ENCODE measurements at places on chromosomes 16 and 17.
A peak's percentile ranks its signal among the peaks of the same experiment; 100 is the strongest.

DNA sequence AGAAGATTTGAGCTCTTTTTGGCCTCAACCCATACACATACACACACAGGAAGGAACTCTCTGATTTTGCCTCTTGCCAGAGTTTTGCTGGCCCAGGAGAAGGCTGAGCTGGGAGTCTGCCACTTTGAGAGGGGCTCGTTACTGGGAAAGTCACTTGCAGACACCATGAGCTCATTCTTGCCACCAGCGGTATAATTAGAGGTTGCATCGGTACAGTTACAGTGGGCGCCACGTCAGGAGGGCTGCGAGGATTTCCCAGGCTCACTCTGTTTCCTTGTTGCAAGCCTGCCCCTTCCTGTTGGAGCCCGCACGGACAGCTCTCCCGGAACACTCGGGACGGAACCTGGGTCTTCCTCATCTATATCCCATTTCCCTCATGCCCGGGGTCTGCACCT lies 3.1 kb upstream of the SDK2 start:
- no peak for DNase-seq

- DNase-seq: no peak
Observed at GRCh38 chr16:4597174-4597573, 17.5 kb downstream of the UBALD1 start.

GRCh38 chr17:27572665-27573064 lies 58.3 kb upstream of the LGALS9 start:
- no peak for DNase-seq

DNA sequence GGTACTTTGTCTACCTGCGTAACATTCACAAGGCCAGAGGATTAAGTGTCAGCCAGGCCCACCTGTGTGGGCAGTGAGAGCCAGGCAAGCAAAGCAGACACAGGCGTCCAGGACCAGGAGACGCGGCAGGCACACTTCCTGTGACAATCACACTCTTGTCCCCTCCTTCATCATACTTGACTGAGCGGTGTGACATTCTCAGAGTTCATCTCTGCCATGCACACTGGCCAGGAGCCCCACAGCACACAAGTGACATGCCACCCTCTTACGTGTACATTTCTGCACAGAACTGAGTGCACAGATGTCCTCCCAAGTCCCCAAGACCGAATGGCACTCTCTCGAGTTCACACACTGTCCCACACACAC lies 8.7 kb downstream of the PPP1R9B start:
- DNase-seq: no peak

DNA sequence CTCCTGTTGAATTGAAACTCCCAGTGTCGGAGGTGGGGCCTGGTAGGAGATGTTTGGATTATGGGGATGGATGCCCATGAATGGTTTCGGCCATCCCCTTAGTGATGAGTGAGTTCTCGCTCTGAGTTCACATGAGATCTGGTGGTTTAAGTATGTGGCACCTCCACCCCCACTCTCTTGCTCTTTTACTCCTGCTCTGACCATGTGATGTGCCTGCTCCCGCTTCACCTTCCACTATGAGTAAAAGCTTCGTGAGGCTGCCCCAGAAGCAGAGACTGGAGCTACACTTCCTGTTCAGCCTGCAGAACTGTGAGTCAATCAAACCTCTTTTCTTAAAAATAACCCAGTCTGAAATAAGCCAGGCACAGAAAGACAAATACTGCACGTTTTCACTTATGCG lies 512.4 kb downstream of the HS3ST4 start:
- no peak for DNase-seq

GRCh38 chr17:82754297-82755208 lies 2.7 kb downstream of the TBCD start:
- DNase-seq: peak; percentile 65

DNA sequence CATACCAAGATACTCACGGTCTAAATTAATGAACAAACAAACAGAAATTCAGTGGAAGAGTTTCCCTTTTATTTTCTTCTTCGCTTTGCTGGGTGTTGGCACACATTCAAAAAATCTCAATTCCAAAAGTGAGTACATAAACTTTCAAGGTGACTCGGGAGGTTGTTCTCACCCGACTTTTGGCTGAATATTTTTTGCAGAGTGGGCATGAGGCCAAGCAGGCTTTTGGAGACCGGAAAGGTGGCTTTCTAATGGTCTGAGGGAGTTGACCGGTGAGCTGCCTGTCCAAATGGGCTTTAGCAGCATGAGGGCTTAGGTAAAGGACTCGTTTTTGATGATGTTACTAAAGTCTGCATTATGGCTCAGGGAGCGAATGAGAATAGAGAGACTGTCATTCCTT lies 318.7 kb downstream of the CPPED1 start:
- no peak for DNase-seq

DNA sequence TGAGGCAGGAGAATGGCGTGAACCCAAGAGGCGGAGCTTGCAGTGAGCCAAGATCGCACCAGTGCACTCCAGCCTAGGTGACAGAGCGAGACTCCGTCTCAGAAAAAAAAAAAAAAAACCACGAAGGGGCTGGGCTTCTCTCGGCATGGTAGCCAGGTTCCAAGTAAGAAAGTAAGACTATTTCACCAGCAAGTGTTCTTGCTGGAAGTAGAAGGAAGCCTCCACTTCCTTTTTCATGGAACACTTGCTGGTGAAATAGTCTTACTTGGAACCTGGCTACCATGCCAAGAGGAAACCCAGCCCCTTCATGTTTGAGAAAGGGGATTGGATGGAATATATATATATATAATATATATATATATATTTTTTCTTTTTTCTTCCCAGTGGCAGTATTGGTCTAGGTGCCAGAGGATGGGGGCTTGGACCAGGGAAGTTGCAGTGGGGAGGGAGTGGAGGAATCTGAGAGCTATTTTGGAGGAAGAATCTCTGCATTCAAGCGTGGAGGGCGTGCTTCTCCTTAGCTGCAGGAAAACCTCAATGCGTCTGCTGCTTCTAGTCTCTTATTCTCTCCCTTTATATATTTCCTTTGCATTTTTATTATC lies 7.2 kb upstream of the N4BP1 start:
- DNase-seq: no peak

DNA sequence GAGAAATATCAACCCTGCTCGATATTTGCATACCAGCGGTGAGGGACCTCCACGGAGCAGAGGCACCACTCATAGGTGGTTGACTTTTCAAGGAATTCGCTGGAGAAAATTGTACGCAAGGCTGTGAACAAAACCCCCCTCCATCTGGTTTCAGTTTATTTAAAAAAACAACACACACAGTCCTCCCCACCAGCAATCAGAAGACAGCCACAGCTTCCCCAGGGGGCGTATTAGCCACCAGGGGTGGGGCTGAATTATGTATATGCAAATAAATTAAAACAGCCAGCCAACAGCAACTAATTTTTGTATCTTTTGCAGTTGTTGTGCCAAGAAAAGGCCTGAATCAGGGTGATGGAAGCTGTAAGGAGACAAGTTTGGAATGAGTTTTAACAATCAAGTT lies 5.9 kb upstream of the HSD11B2 start:
- DNase-seq: peak; percentile 58

- DNase-seq: peak; percentile 11
Observed at GRCh38 chr16:49337814-49338350, 35.7 kb upstream of the C16orf78 start.

GRCh38 chr16:4522051-4522581 lies 16.5 kb downstream of the CDIP1 start:
- no peak for DNase-seq

- no peak for DNase-seq
Observed at GRCh38 chr16:17105239-17105797, 365.4 kb downstream of the XYLT1 start.

GRCh38 chr16:83390759-83391158 lies 417.0 kb upstream of the HSBP1 start:
- no peak for DNase-seq

GRCh38 chr16:48901712-48902374 lies 291.9 kb upstream of the N4BP1 start:
- no peak for DNase-seq

- DNase-seq: no peak
Observed at GRCh38 chr16:54647216-54647615, 283.4 kb upstream of the IRX5 start.

DNA sequence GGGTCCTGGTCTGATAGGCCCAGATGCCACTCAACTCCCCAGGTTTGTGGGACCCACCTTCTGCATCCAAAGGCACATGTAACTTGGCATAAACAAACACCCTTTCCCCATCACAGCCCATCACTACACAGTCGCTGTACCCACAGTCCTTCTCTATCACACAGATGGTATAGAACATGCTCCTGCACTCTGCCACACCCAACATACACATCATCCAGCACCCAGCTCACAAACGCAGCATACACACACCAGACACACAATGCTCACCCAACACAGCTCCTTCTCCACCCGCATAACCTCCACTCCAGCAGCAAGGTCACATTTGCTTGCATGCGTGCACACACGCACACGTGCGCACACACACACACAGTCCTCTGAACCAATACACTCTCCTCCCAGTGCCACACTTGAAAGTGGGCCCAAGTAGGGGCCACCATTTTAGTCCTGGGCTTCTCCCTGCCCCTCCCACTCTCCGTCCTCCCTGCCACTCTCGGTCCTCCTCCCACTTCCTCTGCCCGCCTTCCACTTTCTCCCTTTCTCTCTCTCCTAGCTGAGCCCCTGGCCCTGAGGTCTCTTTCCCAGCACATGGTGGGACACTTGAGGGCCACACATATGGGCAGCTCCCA lies 8.5 kb upstream of the TMEM92 start:
- no peak for DNase-seq

DNA sequence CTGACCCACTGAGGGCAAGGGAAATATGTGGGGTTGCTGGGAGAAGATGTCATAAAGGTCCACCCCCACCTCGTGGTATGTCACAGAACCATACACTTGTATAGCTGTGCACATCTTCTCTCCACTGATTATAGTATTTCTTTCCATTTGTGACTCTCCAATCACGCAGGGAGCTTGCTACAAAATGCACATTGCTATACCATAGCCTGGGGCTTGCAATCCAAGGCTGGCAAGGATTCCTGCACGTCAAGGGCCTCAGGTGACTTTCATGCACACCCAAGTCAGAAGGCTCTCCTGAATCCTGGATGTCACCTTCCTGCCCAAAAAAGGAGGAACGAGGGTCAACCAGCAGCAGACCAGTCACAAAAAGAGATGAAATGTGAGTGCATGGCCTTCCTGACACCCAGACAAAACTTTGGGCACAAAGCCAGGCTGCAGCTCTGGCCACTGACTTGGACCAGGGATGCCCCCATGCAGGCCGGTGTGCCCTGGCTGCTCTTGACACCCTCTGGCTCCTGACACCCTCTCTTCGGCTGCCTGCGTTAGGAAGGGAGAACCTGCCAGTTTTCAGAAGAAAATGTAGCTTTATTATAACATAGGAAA lies 12.1 kb downstream of the TBC1D26 start:
- no peak for DNase-seq

GRCh38 chr17:39450051-39450450 lies 1.0 kb downstream of the MED1 start:
- no peak for DNase-seq

DNA sequence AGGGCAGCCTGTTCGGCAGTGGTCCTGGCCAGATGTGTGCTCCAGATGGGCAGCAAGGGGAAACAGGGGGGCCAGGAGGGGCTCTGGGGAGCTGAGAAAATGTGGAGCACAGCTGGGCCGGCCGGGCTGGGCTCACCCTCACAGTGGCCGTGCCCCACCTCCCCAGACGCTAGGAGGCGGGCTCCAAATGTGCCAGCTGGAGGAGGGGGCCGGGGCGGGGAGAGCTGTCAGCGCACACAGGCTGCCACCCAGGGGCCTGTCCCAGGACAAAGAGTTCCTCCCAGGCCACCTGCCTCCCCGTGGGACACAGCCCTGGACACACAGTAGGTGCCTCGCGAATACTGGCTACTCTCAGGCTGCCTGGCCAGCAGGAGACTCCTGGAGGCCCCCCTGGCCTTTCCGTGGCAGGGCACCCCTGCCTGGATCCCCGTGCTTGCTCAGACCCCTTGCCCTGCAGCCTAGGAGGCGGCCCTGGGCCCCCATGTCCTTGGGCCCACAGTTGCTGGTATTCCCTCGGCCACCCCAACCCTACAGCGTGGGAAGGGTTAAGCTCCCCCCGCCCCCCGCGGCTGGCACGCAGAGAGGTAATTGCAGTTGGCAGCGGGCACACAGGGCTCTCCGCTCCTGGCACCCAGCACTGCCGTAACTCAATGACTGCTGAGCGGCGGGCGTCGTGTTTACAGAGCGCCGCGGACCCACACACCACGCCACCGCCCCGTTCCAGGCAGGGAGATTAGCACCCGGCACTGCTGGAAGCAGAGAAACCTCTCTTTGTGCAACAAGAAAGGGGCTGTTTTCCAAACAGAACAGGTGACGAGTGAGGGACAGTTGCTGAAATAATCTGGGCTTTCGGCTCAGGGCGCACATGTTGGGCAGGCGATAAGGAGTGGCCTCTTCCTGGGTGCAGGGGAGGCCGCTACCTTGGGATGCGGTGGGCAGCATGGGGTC lies 32.2 kb downstream of the BAHCC1 start:
- DNase-seq: no peak

GRCh38 chr17:50344731-50345365 lies 1.1 kb upstream of the XYLT2 start:
- DNase-seq: no peak

GRCh38 chr17:2710803-2711607 lies 559 bp downstream of the CLUH start:
- peak; percentile 40 for DNase-seq

- no peak for DNase-seq
Observed at GRCh38 chr16:88337021-88337420, 45.7 kb upstream of the ZNF469 start.

DNA sequence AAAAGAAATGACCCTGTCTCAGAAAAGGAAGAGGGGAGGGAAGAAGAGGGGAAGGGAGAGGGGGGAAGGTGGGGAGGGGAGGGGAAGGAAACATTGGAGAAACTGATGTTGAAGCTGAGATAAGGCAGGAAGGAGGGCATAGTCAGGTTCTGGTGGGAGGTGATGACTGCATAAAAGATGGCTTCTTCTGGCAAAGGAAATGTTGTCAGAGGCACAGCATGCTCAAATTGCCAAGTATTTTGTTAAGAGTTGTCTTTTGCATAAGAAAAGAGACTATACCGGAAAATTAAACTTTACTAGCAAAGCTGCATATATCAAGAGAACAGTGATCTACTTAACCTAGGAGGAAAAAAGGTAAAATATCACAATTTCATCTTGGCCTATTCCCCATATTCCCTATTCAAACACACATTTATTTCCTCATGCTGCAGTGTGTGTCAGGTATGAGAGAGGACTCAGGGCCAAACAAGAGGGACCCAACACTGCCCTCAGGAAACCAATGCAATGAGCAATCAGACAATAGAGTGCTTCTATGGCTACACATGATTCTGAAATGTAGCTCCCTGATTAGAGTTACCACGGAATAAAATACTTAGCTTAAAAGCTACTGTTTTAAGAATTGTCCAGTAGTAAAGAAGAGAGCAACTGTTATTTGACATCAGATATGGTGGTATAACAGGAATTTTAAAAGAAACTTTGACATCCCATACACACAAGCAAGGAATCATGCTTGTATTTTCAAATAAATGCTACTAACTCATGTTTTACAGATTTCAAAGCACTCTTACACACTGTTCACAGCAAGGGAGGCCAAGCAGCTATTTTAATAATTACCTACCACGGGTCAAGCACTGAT lies 80.9 kb downstream of the PARN start:
- DNase-seq: no peak

- DNase-seq: no peak
Observed at GRCh38 chr16:79431923-79432322, 168.6 kb downstream of the MAF start.
